ENCODE measurements at places on chromosomes 6 and 20.

- DNase-seq: no peak
Observed at GRCh38 chr20:25668446-25668845, 28.2 kb downstream of the ZNF337 start.

DNA sequence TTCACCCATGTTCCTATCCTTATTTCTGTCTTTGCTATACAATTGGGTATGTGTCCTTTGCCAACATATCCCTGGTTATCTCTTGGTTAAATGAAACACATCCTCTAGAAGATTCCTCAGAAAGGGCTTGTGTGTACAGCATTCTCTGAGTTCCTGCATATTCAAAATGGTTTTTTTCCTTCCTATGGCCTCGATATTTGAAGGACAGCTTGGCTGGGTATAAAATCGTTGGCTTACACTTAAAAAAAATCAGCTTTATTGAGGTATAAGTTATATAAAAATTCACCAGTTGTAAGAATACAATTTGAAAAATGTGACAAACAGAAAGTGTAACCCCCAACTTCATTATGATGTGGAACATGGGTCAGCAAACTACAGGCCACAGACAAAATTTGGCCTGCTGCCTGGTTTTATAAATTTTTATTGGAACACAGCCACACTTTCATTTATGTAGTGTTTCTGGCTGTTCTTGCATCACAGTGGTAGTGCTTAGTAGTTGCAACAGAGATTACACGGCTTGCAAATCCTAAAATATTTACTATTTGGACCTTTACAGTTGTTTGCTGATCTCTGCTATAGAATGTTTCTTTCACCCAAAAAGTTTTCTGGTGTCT lies 16.7 kb downstream of the PCMT1 start:
- DNase-seq: peak; percentile 0

DNA sequence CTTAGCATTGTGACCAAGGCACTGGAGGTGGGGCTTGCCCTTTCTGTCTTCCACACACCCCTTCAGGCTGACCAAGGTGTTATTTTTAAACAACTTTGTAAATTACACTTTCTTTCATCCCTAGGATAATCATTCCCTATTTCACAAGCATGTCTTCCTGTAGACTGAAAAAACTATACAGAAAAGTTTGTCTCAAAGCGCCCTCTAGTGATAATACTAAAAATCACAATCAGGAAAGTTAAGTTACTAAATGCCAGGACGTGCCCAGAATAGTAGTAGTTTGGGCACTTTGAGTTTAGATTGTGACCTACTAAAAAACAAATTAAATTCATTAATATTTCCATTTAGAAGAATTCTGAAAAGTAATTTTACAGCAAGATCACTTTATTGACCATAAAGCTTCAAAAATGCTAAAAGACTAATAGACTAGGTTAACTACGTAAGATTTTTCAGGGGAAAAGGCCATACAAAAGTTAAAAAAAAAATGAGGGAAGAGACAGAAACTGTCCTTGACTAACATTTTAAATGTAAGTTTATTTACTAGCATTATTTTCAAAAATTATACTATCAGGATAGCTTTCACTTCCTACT lies 123.3 kb upstream of the DUSP22 start:
- no peak for DNase-seq

- no peak for DNase-seq
Observed at GRCh38 chr6:166707045-166707444, 80.0 kb upstream of the RPS6KA2 start.

- DNase-seq: no peak
Observed at GRCh38 chr6:116695401-116695800, 14.4 kb downstream of the KPNA5 start.

DNA sequence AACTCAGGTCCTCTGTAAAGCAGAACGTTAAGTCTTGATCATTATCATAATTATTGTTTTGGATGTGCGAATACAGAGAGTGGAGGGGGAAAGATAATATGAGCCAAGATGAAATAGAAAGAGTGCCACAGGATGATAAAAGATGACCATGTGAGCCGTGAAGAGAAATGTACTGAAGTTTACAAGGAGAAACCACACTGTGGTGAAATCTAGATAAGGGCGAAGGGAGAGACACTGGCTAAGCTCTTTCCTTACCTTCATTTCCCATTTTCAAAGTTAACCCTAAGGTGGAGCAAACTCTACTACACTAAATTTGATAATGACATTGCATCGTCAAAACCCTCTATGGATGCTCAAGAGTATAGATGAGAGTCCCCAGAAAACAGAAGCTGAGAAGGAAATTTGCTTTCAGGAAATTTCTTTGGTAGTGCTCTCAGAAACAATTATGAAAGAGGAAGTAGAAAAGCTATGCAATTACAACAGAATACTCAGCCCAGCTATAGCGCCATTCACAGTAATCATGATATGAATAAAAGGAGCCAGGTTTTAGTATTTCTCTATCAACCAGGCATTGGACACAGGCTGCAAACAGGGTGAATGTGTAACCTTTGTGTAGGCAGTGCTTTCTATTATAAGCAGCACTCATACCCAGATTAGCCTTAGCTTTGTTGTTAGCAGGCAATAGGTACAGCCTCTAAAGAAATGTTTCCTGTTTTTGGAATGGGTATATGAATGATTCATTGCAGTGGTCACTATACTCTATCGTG lies 1080.7 kb downstream of the GRIK2 start:
- DNase-seq: no peak

- DNase-seq: no peak
Observed at GRCh38 chr6:130815200-130816071, 11.8 kb upstream of the SMLR1 start.

DNA sequence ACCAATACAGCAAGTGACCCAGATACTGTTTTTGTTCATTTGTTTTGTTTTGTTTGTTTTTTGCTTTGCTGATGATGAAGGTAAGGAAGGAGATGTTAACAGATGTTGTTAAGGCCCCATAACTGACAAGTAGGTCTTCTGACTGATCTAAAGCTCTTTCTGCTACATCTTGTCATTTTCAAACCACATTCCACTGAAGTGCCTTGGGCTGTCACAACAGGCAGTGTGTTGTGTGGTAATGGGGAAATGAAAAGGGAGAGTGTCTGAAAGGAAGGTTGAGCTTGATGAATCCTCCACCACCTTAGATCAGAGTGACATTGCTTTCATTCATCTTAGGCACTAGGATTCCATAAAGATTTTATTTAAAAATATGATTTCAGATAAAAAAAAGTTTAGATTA lies 479.4 kb upstream of the SYNCRIP start:
- DNase-seq: no peak

DNA sequence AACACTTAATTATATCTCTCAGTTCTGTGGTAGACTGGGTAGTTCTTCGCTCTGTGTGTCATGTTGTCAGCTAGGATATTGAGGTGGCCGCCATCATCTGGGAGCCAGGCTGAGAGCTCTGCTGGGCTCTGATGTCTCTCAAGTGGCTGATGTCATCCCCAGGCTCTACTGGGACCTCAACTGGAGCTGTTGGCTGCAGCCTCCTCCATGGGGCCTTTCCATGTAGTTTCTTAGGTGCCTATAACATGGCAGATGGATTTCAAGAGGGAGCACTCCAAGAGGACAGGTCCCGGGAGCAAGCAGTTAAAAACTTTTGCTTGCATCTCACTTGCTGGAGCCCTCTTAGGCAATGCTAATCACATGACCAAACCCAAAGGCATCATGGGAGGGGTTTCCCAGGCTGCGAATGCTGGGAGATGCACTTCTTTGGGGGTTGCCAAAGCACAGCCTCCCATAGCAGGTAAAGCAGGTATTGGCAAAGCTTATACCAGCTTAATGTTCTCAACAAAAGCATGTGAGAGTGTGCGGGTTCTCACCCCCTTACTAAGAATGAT lies 129.8 kb downstream of the TMEM242 start:
- DNase-seq: no peak

GRCh38 chr20:5376228-5376627 lies 59.5 kb upstream of the PROKR2 start:
- DNase-seq: no peak

DNA sequence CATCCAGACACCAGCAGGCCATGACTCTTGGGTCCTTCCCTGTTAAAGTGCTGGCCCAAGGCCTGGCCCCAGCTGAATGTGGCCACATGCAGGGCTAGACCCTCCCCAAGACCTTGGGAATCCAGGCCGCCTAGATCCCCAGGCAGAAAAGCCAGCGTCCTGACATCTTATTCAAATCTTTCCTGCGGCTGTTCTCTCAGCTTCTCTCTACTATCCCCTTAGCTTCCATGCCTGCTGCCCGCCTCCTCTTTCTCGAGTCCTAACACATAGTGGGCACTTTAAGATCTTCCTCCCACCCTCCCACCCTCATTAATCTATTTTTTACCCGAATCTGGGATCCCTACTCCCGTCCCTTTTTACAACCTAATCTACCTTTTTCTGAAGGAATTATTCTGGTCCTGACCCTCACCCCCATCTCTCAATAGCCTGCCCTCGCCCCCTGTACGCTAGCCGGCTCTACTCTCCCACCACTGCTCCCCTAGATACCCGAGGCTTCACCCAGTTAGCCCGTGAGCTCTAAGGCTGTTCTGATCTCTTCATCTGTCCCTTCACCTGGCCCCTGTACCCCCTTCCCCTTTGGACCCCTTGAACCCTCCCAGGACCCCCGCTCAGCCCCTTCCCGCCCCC lies at the start of gene CCHCR1:
CCHCR1 (minus strand) TSS at position 290 of the 627 bp plus-strand sequence; CDS start at position 88, 202 bp downstream.
- no peak for DNase-seq

Measured in T1000 (cell line).